ENCODE measurements at places on chromosomes 2 and 18.

DNA sequence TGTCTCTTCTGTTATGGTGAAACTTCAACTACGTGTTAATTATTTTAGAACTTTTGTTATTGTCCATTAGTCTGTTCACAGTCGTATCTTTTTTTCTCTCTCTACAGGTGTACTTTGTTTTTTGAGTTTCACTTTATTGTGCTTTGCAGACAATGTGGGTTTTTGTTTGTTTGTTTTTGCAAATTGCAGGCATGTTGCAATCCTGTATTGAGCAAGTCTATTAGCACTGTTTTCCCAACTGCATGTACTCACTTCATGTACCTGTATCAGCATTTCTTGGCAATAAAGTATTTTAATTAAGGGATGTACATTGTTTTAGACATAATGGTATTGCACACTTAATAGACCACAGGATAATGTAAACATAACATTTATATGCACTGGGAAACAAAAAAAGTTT lies 99.1 kb upstream of the FAM110C start:
- no peak for DNase-seq

DNA sequence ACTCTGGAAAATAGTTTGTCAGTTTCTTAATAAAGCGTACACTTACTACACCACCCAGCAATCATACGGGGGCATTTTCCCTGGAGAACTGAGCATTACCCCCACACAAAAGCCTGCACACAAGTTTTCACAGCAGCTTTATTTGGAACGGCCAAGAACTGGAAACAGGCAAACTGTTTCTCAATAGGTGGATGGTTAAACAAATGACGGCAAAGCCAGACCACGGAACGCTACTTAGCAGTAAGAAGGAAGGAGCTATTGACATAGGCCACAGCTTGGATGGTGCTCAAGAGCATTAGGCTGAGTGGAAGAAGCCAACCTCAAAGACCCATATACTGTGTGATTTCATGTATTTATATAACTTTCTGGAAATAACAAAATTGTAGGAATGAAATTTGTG lies 9.0 kb downstream of the MALL start:
- no peak for DNase-seq

DNA sequence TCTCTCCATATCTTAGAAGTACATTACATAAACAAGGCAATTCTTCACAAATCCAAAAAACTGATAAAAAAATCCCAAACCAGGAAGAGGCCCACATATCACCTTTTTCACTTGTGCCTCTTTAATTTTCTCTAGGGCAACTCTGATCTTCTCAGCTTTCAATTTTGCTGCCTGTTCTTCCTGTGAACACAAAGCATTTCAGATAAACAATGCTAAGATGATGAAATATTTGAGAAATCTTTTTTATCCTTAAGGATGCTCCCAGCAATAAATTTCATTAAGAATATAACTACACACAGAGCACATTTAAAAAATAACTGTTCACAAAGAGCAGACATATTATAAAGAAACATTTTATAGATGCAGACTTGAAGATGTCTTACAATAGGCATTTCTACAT lies 73.4 kb downstream of the RAPH1 start:
- DNase-seq: no peak

- no peak for DNase-seq
Observed at GRCh38 chr2:189576396-189576795, 4.2 kb downstream of the SLC40A1 start.

GRCh38 chr2:219254590-219255201 lies 978 bp upstream of the TUBA4A start:
- DNase-seq: no peak

- no peak for DNase-seq
Observed at GRCh38 chr2:73033766-73034381, 37.6 kb downstream of the SFXN5 start.

- DNase-seq: no peak
Observed at GRCh38 chr2:64568836-64569235, 44.7 kb downstream of the AFTPH start.

DNA sequence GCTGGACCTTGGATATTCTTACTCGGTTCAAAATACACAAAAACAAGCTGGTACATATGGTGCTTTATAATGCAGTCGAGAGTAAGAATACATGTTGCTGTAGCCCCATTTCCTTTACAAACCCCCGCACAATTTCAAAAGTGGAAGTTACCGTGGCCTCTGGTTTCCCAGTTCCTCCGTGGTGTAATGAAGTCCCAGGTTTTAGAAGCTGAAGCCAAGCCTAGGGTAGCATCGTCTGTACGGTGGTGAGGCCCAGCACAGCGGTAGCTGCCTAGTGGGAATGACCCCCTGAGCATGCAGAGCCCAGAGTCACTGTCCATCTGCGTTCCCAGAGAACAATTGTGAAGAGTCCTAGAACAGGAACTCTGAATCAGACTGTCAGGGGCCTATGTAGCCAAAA lies 171.8 kb downstream of the ASXL3 start:
- DNase-seq: no peak

DNA sequence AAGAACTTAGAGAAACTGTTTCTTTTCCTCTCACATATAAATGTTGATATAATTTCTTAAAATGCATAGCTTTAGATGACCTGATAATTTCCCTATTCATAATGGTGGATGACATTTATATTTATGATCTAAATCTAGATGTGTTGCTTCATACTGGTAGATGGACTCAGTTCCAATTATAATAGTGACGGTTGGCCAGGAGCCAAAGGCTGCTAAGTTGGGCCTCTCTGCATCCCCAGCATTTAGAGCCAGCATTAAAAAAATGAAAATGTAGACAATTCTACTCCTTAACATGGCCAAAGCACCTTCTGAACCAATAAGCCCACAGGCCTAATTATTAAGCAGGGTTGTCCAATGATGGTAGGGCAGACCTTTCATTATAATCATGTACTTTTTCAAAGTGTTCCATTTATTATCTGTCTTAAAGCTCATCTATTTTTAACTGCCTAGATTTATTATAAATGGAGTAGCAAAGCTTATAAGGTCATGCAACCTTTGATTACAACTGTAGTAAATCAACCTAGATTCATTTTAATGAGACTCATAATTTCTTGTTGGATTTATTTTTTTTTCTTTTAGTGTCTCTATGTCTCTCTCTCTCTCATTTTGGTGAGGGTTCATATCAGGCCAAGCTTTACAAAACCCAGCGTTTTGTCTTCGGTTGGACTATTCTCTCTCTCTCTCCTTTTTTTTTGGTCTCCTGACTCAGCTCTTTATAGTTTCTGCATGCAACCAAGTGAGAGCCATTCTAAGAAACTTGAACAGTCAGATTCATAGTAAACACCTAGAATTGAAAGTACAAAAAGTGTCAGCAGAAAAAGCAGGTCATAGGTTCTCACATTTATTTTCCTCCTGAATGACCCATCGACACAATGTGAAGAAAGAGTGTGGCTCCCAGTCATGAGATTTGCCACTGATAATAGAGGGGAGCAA lies 2016.1 kb upstream of the PIK3C3 start:
- no peak for DNase-seq

DNA sequence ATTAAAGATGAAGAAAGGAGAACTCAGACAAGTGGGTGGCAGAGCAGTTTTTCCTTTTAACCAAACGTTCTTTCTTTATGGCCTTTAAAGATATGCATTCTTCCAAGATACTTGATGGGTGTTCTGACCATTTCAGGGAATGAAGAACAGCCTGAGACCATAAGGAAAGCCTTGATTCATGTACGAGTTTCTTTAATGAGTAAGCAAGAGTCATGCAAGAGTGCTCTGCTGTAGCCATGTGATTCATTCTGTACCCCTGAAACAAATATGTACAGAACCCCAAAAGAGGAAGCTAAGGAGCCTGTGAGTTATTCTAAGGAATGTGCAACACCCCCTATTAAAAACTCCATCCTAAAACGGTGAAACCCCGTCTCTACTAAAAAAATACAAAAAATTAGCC lies 372.8 kb downstream of the MTX2 start:
- DNase-seq: no peak

DNA sequence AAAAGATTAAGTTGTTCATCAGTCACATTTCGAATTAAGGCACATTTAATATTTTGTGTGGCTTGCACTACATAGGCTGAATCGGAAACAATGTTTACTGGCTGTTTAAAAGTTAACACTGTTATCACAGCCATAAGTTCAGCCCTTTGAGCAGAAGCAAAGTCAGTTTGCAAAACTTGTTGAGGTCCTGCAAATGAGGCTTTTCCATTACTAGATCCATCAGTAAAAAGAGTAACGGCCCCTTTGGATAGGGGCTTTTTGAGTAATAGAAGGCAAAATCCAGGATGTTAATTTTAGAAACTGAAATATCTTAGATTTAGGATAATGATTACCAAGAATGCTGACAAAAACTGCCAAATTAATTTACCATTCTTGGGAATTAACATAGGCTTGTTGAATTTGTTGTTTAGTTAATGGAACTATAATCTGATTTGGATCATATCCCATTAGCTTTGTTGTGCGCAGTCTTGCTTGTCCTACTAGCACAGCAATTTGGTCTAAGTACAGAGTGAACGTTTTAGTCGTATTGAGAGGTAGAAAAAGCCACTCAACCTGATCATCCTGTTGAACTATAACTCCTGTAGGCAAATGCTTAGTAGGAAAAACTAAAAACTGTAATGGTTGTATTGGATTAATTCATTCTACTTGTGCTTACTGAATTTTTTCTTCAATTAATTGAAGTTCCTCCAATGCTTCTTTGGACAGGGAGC lies 13.9 kb upstream of the SUCLG1 start:
- DNase-seq: no peak

DNA sequence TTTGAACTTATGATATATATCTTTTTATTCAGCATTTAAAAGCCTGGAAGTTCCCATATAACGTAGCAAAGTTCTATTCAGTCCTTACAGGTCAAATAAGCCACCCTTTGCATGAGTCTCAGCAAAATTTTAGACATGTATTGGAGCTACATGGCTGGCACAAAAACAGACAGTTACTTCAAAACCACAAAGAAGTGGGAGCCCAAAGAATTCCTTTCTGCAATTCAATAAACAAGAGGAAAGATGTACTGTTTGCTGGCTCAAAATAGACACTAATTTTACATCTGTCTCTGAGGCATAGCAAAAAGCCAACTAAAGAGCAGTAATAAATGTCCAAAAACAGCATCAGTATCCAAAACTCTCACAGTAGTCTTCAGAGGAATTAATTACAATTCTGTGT lies 87.0 kb downstream of the ZEB2 start:
- no peak for DNase-seq

- no peak for DNase-seq
Observed at GRCh38 chr2:197838579-197838978, 34.2 kb downstream of the PLCL1 start.

- no peak for DNase-seq
Observed at GRCh38 chr2:150715501-150715900, 228.0 kb upstream of the RND3 start.

DNA sequence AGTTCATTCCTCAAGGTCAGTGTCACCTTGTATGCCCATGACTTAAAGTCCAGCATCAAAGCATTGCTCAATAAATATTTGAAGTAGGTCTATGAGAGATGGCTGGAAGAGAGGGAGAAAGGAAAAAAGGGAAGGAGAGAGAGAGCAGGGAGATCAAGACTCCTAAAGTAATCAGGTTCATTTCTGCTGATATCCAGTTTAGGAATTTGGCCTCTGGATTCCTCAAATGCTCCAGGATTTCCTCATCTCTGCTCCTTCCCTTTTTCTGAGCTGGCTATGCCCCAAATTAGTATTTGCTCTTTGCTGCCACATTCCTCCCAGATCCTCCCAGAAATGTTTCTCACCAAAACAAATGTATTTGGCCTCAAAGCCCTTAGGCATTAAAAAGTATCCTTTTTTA lies 739.4 kb upstream of the CHAC2 start:
- DNase-seq: no peak

GRCh38 chr2:186348200-186348599 lies 137.9 kb upstream of the ZC3H15 start:
- no peak for DNase-seq

DNA sequence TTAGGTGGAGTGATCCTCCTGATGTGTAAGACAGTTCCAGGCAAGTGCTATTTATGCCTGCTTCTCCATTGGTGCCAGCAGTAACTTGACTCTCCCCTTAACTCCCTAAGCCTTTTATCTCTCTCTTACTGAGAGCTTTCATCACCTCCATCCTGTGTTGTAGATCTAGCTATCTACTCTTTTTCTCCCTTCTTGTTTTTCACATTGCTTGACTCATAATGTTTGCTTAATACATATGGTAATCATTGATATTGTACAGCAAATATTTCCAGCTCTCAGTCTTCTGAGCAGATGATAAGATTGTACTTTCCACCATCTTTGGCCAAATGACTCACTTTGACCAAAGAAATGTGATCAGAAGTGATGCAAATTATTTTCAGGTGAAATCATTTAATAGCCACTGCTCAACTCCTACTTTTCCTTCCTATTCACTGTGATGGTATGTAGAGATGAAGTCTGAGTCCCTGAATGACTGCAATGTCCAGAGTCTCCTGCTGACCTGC lies 165.0 kb downstream of the PLCL1 start:
- no peak for DNase-seq

DNA sequence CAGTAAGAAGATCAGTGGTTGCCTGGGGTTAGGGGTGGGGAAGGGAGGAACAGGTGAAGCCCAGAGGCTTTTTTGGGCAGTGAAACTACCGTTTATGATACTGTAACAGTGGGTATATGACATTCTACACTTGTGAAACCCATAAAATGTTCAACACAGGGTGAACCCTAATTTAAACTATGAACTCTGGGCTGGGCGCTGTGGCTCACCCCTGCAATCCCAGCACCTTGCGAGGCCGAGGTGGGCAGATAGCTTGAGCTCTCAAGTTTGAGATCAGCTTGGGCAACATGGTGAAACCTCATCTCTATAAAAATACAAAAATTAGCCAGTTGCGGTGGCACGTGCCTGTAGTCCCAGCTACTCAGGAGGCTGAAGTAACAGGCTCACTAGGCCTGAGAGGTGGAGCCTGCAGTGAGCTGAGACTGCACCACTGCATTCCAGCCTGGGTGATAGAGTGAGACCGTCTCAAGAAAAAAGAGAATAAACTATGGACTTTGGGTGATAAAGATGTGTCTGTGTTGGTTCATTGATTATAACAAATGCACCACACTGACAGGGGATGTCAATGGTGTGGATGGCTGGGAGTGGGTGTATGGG lies 17.6 kb upstream of the USP14 start:
- DNase-seq: no peak

DNA sequence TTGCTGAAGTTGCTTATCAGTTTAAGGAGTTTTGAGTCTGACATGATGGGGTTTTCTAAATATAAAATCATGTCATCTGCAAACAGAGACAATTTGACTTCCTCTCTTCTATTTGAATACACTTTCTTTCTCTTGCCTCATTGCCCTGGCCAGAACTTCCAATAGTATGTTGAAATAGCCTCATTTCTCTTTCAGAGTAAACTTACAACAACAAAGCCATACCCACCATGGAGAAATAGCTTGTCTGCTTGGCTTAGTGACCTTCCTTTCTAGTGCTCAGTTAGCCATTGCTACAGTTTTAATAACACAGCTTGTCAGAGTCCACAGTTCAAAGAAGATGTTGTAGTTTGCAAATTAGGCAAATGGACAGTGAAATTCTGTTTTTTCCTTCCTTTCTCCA lies 228.0 kb downstream of the ETAA1 start:
- DNase-seq: no peak

DNA sequence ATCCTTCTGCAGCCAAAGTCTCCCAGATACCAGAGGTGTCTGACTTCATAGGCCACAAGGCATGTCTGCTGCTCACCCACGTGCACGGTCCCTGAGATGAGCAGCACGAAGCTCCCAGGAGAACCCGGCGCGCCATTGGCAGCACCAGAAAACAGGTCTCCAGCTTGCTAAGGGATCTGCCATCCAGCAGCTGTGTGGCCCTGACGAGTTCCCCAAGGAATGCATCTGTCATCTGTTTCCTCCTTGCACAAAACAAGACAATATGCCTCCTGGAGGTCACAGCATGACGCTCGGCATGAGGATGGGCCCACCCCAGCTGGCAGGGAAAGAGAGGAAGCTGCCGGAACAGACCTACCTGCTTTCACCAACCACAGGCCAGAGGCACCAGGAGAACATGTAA lies 29.2 kb downstream of the HS6ST1 start:
- no peak for DNase-seq

Data from T-helper 22 cell (primary cell).